Effector CD8-positive, alpha-beta T cell (primary cell): ENCODE measurements at places on chromosomes 2 and 18.

- no peak for DNase-seq
Measured at GRCh38 chr2:37997629-37998028, 72.5 kb downstream of the RMDN2 start.

- no peak for DNase-seq
Measured at GRCh38 chr18:23166891-23167541, 31.7 kb downstream of the CABLES1 start.

GRCh38 chr18:77448046-77448445, 198.4 kb downstream of the GALR1 start:
- DNase-seq: no peak

DNA sequence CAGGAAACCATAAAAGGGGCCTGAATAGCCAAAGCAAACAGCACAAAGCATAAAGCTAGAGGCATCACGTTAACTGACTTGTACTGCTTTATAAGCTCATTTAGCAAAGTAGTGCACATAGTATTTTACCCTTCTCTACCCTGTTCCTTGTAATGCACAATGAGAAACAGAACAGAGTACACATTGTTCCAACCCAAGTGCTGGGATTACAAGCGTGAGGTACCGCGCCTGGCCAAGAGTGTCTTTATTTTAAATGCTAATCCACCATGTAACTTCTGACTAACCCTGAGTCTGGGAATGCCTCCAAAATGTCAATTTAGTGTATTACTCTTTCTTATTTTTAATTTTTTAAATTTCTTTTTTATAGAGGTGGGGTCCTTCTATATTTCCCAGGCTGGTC, 46.4 kb upstream of the STON1 start:
- no peak for DNase-seq

DNA sequence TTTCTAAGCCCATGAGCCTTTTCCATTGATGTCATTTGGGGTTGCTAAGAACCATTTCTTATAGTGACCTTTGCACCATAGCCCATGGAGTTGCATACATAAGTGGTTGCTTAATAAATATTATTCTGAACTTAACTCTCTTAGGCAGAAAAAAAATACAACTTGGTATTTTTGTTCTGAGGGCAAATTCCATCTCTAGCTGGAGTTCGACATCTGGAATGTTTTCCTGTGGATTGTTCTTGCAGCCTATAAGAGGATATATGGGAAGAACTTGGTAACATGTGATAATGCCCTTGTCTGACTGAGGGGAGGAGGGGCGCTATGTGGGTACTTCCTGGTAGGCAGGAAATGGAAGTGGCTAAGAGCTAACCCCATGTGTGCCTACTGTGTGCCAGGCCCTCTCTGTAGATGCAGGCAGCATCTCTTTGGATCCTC, 20.7 kb downstream of the IGFBP2 start:
- DNase-seq: no peak

GRCh38 chr18:59220784-59221765, 1.1 kb downstream of the GRP start:
- DNase-seq: no peak

DNA sequence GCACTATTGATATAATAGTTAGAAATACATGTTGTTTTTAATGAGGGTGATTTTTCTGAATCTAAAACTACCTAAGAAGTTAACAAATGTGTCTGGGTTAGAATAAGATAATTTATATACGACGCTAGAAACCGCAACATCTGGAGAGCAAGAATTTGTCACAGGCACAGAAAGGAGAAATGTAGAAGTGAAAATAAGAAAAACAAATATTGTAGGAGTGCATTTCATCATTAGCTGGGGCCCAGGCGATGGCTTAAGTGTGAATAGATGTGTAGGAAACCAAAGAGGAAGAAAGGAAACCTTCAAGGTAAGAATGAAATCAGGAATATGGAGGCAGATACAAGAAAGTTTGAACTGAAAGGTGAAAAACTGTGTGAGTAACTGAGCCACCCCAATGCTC, 90.3 kb downstream of the LRP2 start:
- DNase-seq: no peak

GRCh38 chr2:55590810-55591440, 26.5 kb downstream of the PPP4R3B start:
- no peak for DNase-seq

- no peak for DNase-seq
Measured at GRCh38 chr2:188114014-188114413, 177.7 kb upstream of the GULP1 start.

GRCh38 chr18:48931680-48932461, 18.9 kb downstream of the SMAD7 start:
- no peak for DNase-seq

GRCh38 chr2:222025881-222026271, 272.9 kb downstream of the PAX3 start:
- no peak for DNase-seq

- no peak for DNase-seq
Measured at GRCh38 chr18:2884706-2885285, 38.0 kb downstream of the EMILIN2 start.

- no peak for DNase-seq
Measured at GRCh38 chr18:78679613-78680260, 299.9 kb upstream of the SALL3 start.

- no peak for DNase-seq
Measured at GRCh38 chr2:98448441-98449145, 3.9 kb downstream of the INPP4A start.

DNA sequence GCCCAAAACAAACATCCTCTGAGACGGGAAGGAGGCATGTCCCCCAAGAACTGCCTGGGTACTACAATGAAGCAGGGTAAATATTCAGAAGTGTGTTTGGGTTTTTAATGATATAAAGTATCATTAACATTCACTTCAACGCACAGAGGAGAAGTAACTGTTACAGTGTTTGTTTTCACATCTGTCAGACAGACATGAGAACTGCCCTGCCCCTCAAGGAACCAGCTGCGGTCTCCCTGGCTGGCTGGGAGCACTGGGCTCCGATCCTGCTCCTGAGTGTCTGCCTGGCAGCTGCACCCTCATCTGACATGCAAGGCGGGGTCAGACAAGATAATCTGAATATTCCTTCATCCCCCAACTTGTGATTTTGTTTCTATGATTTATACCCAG, 75.6 kb downstream of the MBP start:
- no peak for DNase-seq

- no peak for DNase-seq
Measured at GRCh38 chr2:161570424-161571050, 53.7 kb upstream of the SLC4A10 start.

- DNase-seq: no peak
Measured at GRCh38 chr2:120830096-120830830, 94.6 kb downstream of the GLI2 start.

DNA sequence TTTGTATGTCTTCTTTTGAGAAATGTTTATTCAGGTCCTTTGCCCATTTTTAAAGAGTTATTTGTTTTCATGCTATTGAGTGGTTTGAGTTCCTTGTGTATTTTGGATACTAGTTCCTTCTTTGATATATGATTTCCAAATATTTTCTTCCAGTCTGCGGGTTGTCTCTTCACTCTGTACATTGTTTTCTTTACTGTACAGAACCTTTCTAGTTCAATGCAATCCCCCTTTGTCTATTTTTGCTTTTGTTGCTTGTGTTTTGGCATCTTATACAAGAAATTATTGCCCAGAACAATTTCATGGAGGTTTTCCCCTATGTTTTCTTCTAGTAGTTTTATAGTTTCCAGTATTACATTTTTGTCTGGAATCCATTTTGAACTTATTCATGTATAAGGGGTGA, 62.5 kb upstream of the ACVR1C start:
- DNase-seq: no peak

- DNase-seq: no peak
Measured at GRCh38 chr2:217162533-217162932, 302.7 kb upstream of the TNP1 start.
